Stimulated activated CD4-positive, alpha-beta T cell treated with anti-CD3 and anti-CD28 coated beads, TNF-alpha, amount 100 ng/mL, for 1 hour (primary cell): ENCODE measurements at places on chromosomes 13 and 19.

DNA sequence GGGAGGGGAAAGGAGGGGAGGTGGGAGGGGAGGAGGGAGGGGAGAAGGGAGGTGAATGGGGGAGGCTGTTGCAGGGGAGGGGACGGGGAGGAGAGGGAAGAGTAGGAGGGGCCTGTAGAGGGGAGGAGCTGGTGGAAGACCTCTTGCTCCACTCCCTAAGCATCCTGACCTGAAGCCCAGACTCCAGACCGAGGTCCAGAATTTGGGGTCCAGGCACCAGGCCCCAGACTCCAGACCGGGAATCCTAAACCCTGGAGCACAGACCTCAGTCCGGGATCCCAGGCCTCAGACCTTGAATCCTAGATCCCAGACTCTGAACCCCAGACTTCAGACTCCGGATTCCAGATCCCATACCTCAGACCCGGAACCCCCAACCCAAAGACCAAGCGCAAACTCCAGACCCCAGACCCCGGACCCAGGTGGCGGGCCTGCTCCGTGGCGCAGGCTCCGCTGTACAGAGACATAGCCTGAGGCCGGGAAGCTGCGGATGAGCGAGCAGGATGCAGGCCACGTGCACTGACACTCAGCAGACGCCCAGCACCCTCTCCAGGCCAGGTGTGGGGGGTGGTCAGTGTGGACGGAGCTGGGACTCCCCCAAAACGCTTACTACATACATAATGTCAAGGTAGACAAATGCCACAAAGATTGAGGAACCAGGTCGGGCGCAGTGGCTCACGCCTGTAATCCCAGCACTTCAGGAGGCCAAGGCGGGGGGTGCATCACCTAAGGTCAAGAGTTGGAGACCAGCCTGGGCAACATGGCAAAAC, 710 bp upstream of the BTBD2 start:
- no peak for DNase-seq

- DNase-seq = no peak
These were observed 186.2 kb downstream of the VWA8 start for GRCh38 chr13:41774605-41775218.

- no peak for DNase-seq
These were observed 177.3 kb downstream of the URI1 start for GRCh38 chr19:30119180-30119908.

- no peak for DNase-seq
These were observed 793 bp upstream of the SBK2 start for GRCh38 chr19:55537741-55538111.

GRCh38 chr19:16829010-16829821, at the start of gene SIN3B:
Gene SIN3B (plus strand): TSS chr19:16829398. CDS start chr19:16829421, 23 bp downstream.
- peak; percentile 68 for DNase-seq

DNA sequence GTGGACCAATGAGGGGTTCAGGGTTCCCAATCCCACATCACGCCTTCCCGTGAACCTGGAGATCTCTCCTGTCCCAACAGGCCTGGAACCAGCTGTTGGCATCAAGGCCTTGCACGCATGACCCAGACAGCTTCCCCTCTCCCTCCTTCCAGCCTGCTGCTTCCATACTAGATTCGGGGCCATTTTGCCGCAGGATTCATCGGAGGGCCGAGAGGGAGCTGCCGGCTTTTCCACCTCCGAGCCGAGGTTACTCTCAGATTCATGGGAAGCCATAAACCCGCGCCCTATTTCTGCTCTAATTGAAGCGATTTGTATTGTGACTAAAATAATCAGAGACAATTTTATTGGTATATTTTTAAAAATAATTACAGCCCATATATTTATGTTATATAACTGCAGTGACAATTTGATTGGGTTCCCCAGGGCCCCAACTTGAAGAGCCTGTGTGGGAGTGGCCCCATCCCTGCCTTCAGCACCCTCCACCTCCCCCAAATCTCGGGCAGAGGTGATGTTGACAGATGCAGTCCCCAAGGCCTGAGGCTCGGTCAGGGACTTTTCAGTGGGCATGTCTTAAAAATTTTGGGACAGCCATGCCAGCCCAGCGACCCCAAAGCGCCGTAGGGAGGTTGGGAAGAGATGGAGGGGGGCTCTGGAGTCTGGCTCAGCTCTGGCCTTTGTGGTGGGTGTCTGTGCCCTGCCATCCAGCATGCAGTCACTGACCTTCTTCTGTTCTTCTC, 30.8 kb upstream of the PEPD start:
- no peak for DNase-seq

- DNase-seq = no peak
These were observed 474.2 kb downstream of the KLF5 start for GRCh38 chr13:73532987-73533510.

- DNase-seq = no peak
These were observed 453 bp upstream of the PDCD2L start for GRCh38 chr19:34403784-34404108.

DNA sequence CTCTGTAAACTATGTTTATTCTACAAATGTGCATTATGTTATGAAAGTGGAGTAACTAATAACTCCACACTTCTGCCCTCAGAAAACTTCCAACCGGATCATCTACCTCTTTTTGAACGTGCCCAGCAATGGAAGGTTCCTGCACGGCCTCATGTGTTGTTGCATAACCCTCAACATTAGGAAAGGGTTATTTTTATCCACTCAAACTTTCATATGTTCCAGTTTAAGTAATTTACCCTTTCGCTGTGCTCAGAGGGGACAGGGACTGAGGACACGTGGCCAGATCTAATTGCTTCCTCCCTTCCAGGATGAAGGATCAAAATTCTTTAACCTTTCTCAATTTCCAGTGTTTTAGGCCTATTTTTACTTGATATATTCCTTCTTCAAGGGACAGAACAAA, 29.6 kb downstream of the IRS2 start:
- no peak for DNase-seq

DNA sequence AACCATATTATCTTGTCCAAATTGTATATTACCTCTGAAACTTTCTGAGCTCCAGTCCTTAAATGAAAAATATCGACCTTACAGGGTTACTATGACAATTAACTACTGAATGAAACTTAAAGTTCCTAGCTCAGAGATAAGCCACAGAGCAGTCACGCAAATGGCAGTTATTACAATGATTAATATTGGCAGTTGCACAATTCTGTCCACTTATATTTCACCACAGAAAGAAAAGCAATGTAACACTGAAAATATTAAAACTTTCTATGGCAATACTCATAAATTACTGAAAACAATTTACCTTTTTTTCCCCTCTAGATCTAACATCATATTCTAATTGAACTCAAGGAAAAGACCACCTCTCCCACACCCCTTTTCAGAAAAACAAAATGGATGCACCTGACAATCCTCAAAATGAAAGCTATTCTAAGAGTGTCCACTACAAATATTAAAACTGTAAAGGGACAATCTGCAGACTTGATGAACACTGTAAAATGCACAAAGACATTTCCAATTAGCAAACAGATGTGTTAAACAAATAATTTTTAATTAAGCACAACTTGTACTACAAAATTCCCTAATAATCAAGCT, 14.6 kb downstream of the LNX2 start:
- DNase-seq = no peak

DNA sequence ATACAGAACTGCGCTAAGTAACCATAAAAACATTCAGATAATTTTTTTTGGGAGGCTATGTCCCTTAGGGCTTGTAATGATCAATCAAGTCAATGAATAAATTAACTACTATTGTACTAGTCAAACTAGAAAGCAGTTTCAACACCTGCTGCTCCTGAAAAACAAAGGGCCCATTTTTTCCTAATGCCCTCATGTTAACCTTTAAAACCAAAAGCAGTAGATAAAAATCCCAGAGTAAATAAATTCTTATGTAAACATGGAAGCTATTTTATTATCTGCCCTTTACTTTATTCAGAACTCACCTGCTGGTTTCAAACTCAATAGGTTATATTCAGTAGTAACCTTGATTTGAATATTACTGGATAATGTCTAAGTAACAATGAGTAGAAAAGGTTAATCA, 159.5 kb upstream of the STARD13 start:
- no peak for DNase-seq

GRCh38 chr19:11633223-11633622, 35.9 kb downstream of the ZNF627 start:
- DNase-seq = no peak

- no peak for DNase-seq
These were observed 53.4 kb downstream of the TRPM4 start for GRCh38 chr19:49210901-49211451.

DNA sequence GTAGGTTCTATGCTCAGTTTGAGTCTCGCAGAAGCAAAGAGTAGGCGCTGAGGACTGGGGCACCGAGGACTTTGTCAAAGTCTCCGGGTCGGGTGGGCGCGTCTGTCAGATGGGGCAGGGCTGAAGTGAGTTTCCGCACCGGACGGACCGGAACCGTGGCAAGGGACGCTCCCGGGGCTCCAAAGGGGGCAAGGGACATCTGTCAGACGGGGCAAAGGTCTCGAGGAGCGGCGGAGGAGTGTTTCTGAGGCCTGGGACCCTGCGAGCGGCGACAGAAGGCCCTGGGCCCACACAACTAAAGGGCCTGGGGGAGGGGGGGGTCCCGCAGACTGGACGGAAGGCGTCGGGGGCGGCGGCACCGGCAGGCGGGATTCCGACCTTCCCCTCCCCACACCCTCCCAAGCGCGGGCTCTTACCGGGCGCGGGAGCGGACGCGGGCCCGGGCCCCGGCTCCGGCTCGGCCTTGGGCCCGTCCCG, 13.3 kb upstream of the AKAP8L start:
- DNase-seq = no peak

- DNase-seq = no peak
These were observed 52.2 kb downstream of the RFC3 start for GRCh38 chr13:33870046-33870668.

DNA sequence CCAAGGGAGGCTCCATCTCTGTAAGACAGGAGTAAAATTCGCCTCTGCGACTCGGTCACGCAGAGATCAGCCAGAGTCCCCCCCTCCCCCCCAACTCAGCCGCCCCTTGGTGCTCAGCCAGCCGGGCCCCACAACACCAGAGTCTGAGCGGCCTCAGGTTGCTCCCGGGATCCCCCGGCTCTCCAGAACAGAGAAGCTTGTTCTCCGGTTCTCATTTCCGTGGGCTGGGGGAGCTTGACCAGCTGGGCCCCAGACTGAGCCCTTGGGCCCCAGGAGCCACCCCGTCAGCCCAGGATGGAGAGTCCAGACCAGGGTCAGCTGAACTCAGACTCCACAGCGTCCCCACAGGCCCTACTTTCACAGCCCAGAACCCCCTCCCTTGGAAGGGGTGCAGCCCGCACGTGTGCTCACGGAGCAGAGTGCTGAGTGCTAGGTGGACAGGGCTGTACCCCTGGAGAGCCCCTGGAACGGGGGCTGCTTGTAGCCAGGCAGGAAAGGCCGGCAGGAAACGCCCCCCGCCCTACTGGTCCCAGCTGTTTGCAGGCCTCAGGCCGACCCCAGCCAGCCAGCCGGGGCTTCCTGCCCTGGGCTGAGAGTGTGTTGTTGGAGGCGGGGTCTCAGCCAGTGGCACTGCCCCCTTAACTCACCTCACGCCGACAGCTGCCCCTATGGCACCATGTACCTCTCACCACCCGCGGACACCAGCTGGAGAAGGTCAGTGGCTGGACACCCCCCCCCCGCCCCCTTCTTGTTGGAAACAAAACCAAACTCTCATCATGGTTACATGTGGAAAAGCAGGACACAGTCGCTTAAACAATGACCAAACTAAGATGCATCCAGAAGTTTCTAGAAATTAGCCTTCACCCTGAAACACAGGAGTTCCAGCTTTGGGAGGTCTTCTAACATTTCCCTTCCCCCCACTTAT, 44.4 kb downstream of the COMP start:
- no peak for DNase-seq

DNA sequence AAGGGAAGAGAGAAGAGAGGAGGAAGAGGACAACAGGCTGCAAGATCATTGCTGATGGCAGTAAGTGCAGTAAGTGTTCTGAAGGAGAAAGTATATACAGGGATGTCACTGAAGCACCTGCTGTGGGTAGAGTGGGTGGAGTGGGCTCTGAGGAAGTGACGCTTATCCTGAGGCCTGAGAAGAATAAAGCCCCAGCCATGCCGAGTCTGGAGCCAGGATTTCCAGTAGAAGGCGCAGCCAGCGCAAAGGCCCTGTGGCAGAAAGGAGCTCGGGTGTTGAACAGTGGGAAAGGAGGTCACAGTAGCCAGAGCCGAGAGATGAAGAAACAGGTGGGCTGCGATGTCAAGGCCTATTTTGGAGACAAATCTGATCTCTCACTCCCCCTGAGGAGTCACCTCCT, 31.8 kb upstream of the ADGRE5 start:
- no peak for DNase-seq

- no peak for DNase-seq
These were observed 24.1 kb downstream of the MICU2 start for GRCh38 chr13:21579754-21580316.

DNA sequence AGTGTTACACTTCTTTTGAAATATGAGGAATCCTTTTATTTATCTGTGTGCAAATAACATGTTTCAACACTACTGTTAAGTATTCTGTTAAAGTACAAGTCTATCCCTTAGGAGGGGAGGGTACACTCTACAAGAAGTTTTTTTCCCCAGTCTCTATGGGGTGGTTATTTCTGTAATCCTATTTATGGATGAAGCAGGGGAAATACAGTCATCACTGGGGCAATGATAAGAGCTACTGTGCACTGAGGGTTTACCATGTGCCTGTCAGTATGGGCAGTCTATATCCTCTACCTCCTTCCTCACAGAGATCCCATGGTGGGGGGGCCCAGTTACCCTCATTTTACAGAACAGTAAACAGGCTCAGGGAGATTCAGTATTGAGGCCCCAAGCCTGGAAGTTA, 16.6 kb upstream of the TRIM13 start:
- no peak for DNase-seq

GRCh38 chr19:35704218-35704617, at the start of gene ZBTB32:
Gene ZBTB32 (plus strand): TSS chr19:35704558. CDS start chr19:35714627, 10,069 bp downstream.
- no peak for DNase-seq

DNA sequence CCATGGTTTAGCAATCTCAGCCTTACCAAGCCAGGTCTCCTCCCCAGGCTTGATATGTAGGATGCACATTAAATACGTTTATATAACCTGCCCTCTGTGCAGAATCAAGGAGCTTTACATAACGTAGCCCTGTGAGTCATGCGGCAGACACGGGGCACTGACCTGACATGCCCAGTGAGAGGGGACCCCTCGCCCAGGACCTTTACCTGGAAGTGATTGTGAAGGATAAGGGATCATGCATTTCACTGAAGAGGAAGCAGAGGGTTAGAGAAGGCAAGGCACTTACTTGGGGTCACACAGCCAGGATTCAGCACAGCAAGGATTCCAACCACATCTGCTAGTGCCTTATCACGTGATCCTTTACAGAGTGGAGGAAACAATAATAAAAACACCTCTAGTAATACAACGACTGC, 18.9 kb upstream of the FOSB start:
- no peak for DNase-seq

- no peak for DNase-seq
These were observed 589.9 kb downstream of the TBC1D4 start for GRCh38 chr13:74892096-74892495.

DNA sequence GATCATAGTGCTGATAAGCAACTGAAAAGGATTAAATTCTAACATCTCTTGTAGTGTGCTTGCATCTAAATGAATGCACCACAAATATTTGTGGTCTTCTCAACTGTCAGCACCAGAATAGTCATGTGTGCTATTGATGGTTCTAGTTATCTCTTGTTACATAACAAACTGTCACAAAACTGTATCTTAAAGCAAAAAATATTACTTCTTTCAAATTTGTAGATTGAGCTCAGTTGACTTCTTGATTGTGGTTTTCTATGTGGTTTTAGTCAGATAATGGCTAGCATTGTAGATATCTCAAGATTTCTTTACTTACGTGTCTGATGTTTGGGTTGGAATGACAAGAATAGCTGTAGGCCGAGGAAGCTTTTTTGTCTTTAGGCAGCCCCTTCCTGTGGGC, 431.3 kb downstream of the SLITRK6 start:
- no peak for DNase-seq

GRCh38 chr13:26985285-26985878, 186.2 kb downstream of the USP12 start:
- peak; percentile 31 for DNase-seq
